ENCODE measurements at places on chromosomes 3 and 15. TPM values are rescaled to one million over a fixed set of nuclear protein-coding genes. Genes with fewer than 3 reads are reported as not detected.

GRCh38 chr3:73624821-73625665 is at the start of gene PDZRN3:
Gene PDZRN3, minus strand, starts transcription at chr3:73624941.
- H3K27me3 ChIP-seq, result no peaks in the 10 kb centered on the region
- peaks cover 10% of the 10 kb centered on the region for H3K4me1 ChIP-seq
- H3K4me3 ChIP-seq, result peak within 1 kb of the TSS; percentile 50
- DNase-seq, result peak; percentile 90

DNA sequence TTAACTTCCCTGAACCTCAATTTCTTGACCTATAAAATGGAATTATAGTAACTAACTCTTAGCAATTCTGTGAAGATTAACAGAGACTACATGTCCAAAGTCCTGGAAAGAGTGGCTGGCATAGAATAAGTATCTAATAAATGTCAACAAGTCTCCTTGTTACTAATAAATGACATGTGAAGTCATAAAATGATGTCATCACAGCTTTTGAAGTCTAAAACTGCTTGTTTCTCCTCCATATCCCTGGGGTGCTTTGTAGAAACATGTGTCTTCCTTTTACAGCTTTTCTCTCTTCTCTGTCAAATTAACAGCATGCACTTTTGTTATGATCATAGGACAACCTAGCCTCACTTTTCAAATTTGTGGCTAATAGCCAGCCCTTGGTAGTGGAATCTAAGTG is 510.2 kb downstream of the NTRK3 start:
- no peak for DNase-seq
- H3K36me3 ChIP-seq, result no peaks in the 10 kb centered on the region
- no peak overlapping the region for H3K4me3 ChIP-seq
- no peaks in the 10 kb centered on the region for H3K27me3 ChIP-seq

CDHR4 gene
- 7.9 TPM for total RNA-seq

GRCh38 chr15:95125803-95126202 is 894.4 kb downstream of the MCTP2 start:
- H3K36me3 ChIP-seq, result no peaks in the 10 kb centered on the region
- peaks cover 16% of the 10 kb centered on the region for H3K4me1 ChIP-seq
- no peak overlapping the region for H3K27ac ChIP-seq
- no peak for DNase-seq

DNA sequence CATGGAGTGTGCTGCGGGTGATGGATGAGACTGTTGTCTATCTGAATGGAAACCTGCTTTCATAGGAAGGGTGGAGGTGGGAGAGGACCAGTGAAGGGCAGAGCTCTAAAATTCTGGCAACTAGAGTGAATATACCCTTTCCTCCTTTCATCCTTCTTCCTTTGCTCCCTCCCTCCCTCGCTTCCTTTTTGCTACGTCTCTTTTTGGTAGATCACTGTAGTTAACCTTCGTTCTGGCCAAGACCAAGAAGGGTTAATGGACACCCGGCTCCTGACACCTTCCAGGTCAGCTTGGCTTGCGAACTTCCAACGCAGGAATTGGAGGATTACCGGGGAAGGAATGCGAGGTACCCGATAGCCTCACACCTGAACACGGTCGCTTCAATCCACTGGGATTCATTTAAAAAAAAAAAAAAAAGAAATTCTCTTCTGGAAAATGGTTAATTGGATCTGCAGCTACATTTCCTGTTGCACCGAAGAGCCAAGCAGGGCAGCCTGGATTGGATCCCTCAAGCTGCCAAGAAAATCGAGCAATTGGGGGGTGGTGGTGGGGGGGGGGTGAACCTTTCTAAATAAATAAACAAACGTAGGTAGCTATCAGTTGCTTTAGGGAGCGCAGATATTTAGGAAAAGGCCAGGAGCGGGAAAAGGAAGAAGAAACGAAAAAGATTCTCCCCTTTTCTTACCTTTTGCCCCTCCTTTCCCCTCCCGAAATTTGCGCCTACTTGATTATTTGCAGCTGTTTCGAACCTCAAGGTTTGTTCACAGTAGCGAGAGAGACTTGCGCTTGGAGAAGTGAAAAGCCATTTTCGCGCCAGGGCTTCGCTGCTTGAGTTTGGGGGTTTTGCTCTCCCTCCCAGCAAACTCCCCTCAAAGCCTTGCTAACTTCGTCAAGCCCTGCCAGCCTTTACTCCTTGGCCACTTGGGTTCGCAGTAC is 9.5 kb upstream of the NR2F2 start:
- peaks cover 19% of the 10 kb centered on the region for H3K27me3 ChIP-seq
- H3K4me1 ChIP-seq, result peaks cover 9% of the 10 kb centered on the region
- peak overlapping the region; percentile 52 for H3K4me3 ChIP-seq
- no peak for DNase-seq

GRCh38 chr15:66644000-66644787 is 57.8 kb upstream of the SMAD6 start:
- no peak overlapping the region for H3K4me3 ChIP-seq
- H3K27me3 ChIP-seq, result no peaks in the 10 kb centered on the region
- peaks cover 38% of the 10 kb centered on the region for H3K4me1 ChIP-seq
- no peak for DNase-seq
- H3K36me3 ChIP-seq, result no peaks in the 10 kb centered on the region

DNA sequence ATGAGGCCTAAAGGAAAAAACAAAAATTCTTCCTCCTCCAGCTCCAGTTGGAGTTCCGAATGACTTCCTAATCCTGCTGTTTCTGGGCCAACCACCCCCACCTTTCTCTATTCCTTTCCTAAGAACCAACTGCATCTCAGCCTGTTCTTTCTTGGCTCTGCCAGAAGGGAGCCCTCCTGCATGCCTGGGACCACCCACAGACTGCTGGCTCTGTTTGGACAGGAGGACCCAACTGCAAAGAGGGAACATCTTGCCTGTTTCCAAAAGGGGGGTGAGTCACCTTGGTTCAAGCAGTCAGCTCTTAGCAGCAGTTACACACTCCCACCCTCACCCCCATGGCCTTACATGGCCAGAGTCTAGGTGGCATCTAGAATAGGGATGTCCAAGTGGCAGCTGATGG is 116.0 kb upstream of the PRICKLE2 start:
- H3K27me3 ChIP-seq, result no peaks in the 10 kb centered on the region
- DNase-seq, result no peak
- no peak overlapping the region for H3K27ac ChIP-seq
- H3K4me3 ChIP-seq, result no peak overlapping the region
- H3K36me3 ChIP-seq, result no peaks in the 10 kb centered on the region

- no peak overlapping the region for H3K27ac ChIP-seq
- no peaks in the 10 kb centered on the region for H3K27me3 ChIP-seq
- DNase-seq, result no peak
- H3K4me3 ChIP-seq, result no peak overlapping the region
- no peaks in the 10 kb centered on the region for H3K36me3 ChIP-seq
These were observed 29.6 kb upstream of the MGLL start for GRCh38 chr3:127851899-127852298.

GRCh38 chr3:170485294-170485693 is 66.6 kb downstream of the CLDN11 start:
- no peaks in the 10 kb centered on the region for H3K4me1 ChIP-seq
- H3K4me3 ChIP-seq, result no peak overlapping the region
- H3K27me3 ChIP-seq, result no peaks in the 10 kb centered on the region
- H3K27ac ChIP-seq, result no peak overlapping the region

GRCh38 chr15:72319360-72319984 is 485 bp downstream of the CELF6 start:
- no peak overlapping the region for H3K27ac ChIP-seq
- H3K27me3 ChIP-seq, result no peaks in the 10 kb centered on the region
- H3K36me3 ChIP-seq, result no peaks in the 10 kb centered on the region
- peak overlapping the region; percentile 49 for H3K4me3 ChIP-seq
- peaks cover 7% of the 10 kb centered on the region for H3K4me1 ChIP-seq
- peak; percentile 67 for DNase-seq

TMEM45A gene
- 7.1 TPM for total RNA-seq

GRCh38 chr15:73777741-73778140 is 24.6 kb upstream of the INSYN1 start:
- DNase-seq, result no peak
- H3K27me3 ChIP-seq, result no peaks in the 10 kb centered on the region
- no peaks in the 10 kb centered on the region for H3K36me3 ChIP-seq
- H3K4me3 ChIP-seq, result no peak overlapping the region

- no peaks in the 10 kb centered on the region for H3K27me3 ChIP-seq
- no peaks in the 10 kb centered on the region for H3K4me1 ChIP-seq
- no peak overlapping the region for H3K27ac ChIP-seq
- no peak for DNase-seq
- H3K4me3 ChIP-seq, result no peak overlapping the region
- H3K36me3 ChIP-seq, result no peaks in the 10 kb centered on the region
These were observed 138.8 kb upstream of the TLE3 start for GRCh38 chr15:70236341-70237086.

CLSTN2 gene
- total RNA-seq, result 1.7 TPM

MYRIP gene
- total RNA-seq, result 0.55 TPM

DNA sequence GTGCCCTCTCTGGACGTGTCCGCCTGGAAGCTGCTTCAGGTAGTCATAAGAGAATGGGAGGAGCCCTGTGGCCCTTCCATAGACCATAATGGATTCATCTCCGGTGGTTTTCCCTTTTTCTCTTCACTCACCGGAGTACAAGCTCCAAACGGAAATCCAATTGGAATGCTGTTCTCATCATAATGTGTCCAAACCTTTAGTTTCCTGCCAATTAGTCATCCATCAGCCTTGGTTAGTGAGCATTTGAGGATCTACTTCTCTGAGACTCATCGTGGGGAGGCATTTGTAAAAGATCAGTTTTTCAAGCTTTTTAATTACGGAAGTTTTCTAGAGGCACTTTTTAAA is 34.9 kb downstream of the ABHD2 start:
- H3K36me3 ChIP-seq, result peaks cover 16% of the 10 kb centered on the region
- no peak for DNase-seq
- no peak overlapping the region for H3K27ac ChIP-seq
- no peaks in the 10 kb centered on the region for H3K27me3 ChIP-seq
- peaks cover 50% of the 10 kb centered on the region for H3K4me1 ChIP-seq
- H3K4me3 ChIP-seq, result no peak overlapping the region

DNA sequence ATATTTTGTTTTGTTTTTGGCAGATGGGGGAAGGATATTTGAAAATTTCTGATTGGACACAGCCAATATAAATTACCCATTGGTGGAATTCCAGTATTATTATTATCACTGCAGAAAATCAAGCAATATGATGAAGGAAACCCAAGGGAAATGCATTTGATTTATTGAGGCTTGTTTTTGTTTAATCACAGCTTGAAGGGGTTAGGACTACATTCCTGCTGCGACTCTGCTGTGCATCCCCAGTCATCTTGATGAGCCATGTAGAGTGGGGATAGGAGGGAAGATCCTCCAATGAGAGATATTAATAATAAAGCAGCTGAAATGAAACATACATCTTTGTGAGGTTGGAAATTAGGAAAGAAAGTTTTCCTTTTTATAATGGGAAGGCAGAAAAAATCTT is 208.6 kb downstream of the GAP43 start:
- no peak overlapping the region for H3K27ac ChIP-seq
- H3K27me3 ChIP-seq, result no peaks in the 10 kb centered on the region
- peaks cover 6% of the 10 kb centered on the region for H3K4me1 ChIP-seq
- no peaks in the 10 kb centered on the region for H3K36me3 ChIP-seq
- no peak overlapping the region for H3K4me3 ChIP-seq
- DNase-seq, result no peak

P2RY12 gene
- total RNA-seq, result 2.3 TPM

GRCh38 chr3:159928666-159929065 is 60.0 kb upstream of the IL12A start:
- H3K4me3 ChIP-seq, result no peak overlapping the region
- no peak for DNase-seq
- no peaks in the 10 kb centered on the region for H3K27me3 ChIP-seq
- no peak overlapping the region for H3K27ac ChIP-seq

DNA sequence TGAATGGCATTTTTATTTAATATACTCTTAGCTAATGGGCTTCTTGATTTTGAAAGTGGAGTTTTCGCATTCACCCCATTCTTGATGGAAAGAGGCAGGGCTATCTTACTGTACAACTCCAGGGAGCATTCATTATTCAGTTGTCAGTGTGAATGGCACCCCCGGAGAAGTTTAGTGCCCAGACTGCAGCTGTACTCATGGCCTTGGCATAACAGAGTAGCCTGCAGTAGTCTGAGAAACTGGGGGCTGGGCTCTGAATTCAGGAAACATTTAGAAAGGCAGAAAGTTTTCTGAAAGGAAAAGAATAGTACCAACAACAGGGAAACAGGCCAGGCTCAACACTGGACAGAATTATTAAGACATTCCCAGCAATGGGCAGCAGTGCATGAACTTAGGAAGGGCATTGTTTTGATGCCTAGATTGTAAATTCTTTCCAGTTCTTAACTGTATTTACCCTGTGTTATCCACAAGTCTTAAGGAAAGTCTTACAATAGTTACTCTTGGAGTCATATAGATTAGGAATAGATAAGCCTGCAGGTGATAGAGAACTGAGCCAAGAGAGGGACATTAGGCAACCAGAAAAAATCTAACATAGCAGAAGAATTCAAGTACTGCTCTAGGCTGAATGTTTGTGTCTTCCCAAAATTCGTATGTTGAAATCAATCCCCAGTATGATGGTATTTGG is 44.4 kb downstream of the TIPARP start:
- no peak overlapping the region for H3K27ac ChIP-seq
- no peaks in the 10 kb centered on the region for H3K4me1 ChIP-seq
- H3K27me3 ChIP-seq, result no peaks in the 10 kb centered on the region
- H3K36me3 ChIP-seq, result no peaks in the 10 kb centered on the region
- DNase-seq, result no peak
- no peak overlapping the region for H3K4me3 ChIP-seq

DNA sequence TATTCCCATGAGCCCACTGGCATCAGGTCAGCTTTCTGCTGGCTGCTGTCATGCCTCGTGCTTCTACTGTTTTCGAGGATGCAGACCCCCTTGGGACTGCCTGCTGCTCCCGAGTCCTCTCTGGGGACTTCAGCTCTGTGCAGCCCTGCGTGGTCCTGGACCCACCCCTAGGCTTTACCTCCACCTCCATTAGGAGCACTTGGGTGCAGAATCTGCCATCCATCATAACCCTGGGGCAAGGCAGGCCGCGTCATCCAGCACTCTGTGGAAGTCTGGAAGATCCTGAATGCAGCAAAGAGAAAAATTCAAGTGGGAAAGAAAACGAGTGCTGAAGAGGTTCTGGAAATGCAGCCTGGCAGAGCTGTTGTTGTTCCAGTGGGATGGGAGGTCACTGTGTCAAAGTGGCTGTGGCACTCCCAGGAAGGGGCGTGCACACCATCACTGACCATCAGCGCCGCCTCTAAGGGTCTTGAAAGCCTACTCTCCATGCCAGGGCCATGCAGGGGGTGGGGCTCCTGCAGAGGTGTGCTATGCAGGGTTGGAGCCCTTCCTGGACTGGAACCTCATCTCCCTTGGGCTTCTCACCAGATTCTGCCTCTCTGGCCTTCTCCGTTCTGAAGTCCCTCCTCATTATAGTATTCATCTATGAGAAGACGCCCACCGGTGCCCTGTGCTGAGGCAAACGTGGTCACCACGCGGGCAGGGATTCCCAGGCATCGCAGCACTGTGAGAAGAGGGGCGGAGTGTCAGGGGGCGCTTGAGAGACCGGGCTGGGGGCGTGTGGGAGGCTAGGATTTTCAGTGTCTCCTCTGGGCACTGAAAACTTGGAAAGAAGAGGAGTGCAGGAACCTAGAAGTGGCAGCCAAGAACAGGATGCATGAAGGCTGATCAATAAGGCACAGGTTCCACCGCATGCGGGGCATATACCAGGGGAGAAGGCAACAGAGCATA is 12.5 kb downstream of the EPB42 start:
- H3K4me1 ChIP-seq, result no peaks in the 10 kb centered on the region
- peaks cover 5% of the 10 kb centered on the region for H3K27me3 ChIP-seq
- H3K36me3 ChIP-seq, result no peaks in the 10 kb centered on the region

- peak; percentile 19 for DNase-seq
- no peaks in the 10 kb centered on the region for H3K36me3 ChIP-seq
- H3K27me3 ChIP-seq, result no peaks in the 10 kb centered on the region
- no peak overlapping the region for H3K4me3 ChIP-seq
- peaks cover 16% of the 10 kb centered on the region for H3K4me1 ChIP-seq
- no peak overlapping the region for H3K27ac ChIP-seq
These were observed 125.0 kb downstream of the ASB7 start for GRCh38 chr15:100727291-100727851.

All from upper lobe of left lung (tissue), 6 donors.